ENCODE measurements at places on chromosomes 2 and 18.

DNA sequence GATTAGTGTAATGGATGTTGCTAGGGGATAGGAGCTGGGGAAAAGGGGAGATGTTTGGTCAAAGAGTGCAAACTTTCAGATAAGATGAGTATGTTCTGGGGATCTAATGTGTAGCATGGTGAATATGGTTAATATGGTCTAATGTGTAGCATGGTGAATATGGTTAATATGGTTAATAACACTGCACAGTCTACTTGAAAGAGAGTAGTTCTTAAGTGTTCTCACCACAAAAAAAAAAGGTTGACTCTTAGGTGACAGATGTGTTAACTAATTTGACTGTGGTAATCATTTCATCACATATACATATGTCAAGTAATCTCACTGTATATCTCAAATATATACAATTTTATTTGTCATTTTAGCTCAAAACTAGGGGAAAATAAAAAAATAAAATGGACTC, 121.3 kb upstream of the CD226 start:
- no peak for DNase-seq

- DNase-seq: no peak
Observed at GRCh38 chr2:139652385-139652784, 872.2 kb upstream of the NXPH2 start.

DNA sequence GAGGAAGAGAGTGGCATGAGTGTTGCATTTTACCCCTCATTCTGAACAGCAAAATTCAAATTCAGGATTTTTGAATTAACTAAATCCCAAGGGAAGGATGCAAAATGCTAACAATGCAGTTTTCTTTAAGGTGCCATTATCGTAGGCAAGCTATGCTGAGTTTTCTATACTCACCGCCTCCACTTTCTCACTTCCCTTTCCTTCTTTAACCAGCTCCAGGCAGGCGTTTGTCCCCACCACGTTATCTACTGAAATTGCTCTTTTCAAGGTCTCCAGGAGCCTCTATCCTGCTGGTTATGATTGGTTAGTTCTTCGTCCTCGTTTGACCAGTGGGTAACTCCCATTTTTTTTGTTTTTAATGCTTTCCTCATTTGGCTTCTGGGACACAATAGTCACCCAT, 1.8 kb upstream of the CPO start:
- DNase-seq: no peak

DNA sequence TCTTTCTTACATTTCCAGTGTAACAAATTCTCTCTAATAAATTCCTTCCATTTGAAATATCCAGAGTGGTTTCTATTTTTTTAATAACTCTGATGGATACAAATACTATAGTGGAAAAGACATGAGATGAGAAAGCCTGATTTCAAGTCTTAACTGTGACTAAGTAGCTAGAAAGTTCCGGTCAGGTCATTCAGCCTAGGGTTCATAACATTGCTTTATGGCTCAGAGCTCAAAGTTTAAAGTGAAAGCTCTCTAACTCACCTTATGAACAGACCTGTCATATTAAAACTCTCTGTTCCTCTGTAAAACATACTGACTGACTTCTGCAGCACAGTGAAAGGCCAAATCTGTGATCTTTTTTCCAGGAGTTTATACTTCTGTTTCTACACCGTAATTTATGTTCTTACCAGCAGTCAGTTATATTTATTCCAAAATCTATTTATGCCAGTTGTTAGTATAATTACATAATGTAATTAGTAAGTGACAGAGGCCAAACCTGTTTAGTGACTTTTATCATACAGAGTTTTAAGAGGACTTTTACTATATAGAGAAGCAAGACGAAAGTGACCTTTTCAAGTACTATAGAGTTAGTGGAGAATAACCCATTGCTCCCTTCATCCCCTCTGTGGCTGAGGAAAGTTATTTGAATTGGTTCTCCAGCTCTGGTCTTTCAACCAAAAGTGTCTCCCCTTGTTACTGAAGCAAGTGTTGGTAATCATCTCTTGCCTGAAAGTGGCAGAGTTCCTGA, 118.8 kb upstream of the PDE1A start:
- no peak for DNase-seq

- no peak for DNase-seq
Observed at GRCh38 chr2:58731488-58731869, 490.4 kb upstream of the FANCL start.

- no peak for DNase-seq
Observed at GRCh38 chr2:106085181-106085940, 108.7 kb downstream of the UXS1 start.

- no peak for DNase-seq
Observed at GRCh38 chr2:159119652-159120257, 151.3 kb downstream of the TANC1 start.

GRCh38 chr2:184589261-184589660, 9.1 kb upstream of the ZNF804A start:
- DNase-seq: no peak

GRCh38 chr2:218079943-218080913, 11.2 kb downstream of the RUFY4 start:
- DNase-seq: no peak

GRCh38 chr2:25098670-25099486, 57.0 kb downstream of the EFR3B start:
- DNase-seq: no peak

- DNase-seq: no peak
Observed at GRCh38 chr18:23658285-23658684, 4.4 kb downstream of the ANKRD29 start.

DNA sequence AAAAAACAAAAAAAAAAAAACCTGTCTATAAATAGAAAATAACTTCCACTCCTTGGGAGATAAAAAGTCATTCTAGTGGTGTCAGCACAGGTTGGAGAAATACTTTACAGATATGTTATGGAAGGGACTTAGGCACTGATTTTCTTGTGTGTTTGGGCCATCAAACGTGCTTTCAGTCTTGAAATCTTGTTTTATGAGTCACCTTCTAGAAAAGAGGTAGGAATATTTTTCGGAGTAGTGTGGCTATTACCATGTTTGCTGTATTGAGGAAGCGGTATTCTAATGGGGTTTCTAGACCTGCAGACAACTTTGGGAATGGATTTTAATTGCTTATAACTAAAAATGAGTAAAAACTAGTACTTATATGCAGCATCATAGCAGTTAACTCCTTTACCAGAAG, 12.0 kb downstream of the HNMT start:
- no peak for DNase-seq

DNA sequence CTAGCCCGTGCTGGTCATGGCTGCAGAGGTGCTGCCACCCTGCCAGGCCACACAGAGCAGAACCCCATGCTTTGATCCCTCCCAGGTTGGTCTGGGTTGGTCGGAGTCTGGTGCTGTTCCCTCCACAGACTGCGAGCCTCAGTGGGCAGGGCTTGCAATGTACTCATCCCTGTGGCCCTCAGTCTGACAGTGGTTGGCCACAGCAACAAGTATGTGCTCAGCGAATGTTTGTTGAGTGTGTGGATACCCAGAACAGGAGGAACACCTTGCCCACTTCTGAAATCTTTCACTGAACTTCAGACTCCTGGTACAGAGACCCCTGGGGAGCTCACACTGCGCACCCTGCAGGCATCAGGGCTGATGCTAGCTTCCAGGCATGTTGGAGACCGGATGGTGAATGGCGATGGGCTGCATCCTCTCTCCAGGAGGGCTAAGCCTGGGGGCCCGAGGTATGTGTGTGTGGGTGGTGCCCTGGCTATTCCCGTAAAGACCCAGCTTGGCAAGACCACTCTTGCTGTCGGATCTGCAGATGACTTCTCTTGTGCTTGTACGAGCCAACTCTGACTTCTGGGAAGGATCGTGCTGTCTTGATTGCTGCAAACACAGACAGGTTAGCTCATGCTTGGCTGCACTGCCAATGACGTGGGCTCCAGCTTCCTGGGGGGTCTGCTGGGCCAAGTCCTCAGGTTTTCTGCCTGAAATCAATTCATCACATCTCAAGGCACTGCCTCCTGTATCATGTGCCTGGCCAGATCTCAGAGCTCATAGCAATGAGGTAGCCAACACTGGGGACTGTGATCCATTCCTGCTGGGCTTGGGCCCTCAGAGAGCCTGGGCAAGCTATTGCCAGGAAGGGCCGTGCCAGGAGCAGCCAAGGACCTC, 43.7 kb downstream of the RHOB start:
- DNase-seq: no peak

GRCh38 chr2:201263779-201264178, 3.4 kb downstream of the CASP8 start:
- DNase-seq: no peak

GRCh38 chr2:136121204-136121910, 3.4 kb upstream of the CXCR4 start:
- DNase-seq: peak; percentile 54

GRCh38 chr2:22628221-22628620, 756.8 kb upstream of the KLHL29 start:
- DNase-seq: no peak

- no peak for DNase-seq
Observed at GRCh38 chr2:213766465-213766901, 482.2 kb downstream of the SPAG16 start.

GRCh38 chr2:237886685-237887481, 27.5 kb downstream of the RAMP1 start:
- no peak for DNase-seq

GRCh38 chr2:227562581-227562980, 36.1 kb upstream of the SCYGR2 start:
- no peak for DNase-seq

- DNase-seq: no peak
Observed at GRCh38 chr2:207039225-207039624, 99.9 kb downstream of the CPO start.

GRCh38 chr18:60235164-60235563, 137.4 kb downstream of the MC4R start:
- no peak for DNase-seq

GRCh38 chr2:26017464-26018183, 16.3 kb upstream of the RAB10 start:
- no peak for DNase-seq

- DNase-seq: no peak
Observed at GRCh38 chr2:198966269-198966668, 491.5 kb downstream of the SATB2 start.

GRCh38 chr2:207049122-207049521, 109.8 kb downstream of the CPO start:
- no peak for DNase-seq

- no peak for DNase-seq
Observed at GRCh38 chr2:19141234-19142004, 217.0 kb downstream of the OSR1 start.

GRCh38 chr2:37671009-37671815, at the start of gene CDC42EP3:
Gene CDC42EP3 (minus strand): TSS chr2:37671642. CDS start chr2:37646587, 25,055 bp downstream.
- peak; percentile 30 for DNase-seq

DNA sequence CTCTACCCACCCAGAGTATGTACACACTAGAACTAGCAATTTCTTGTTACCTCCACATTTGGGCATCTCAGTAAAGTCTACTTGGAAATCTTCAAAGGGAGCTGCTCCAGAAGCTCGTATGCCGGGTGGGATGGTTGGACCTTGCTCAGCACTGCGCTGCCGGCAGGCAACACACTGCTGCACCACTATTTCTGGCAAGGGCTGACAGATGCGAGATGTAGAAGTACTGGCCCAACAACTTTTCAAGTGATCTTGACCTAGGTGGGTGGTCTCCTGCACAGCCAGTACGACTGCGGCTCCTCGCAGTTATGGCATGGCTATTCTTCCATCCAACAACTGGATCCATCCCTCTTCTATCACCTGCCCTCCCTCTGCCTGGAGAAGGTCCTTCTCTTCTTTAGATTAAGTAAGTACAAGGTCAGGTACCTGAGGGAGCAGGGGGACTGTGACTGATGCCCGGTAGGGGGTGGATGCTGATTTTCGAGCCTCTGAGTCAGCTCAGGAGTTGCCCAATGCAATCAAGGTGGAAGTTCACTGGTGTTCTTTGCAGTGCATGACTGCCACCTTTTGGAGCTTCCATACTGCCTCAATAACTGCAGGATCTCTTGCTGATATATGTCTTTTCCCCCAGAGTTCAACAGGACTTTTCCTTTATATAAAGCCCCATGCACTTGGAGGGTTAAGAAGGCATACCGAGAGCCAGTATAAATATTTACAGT, 100.4 kb upstream of the SLC1A4 start:
- no peak for DNase-seq

- DNase-seq: no peak
Observed at GRCh38 chr2:108271691-108272253, 16.9 kb upstream of the SULT1C2 start.

- no peak for DNase-seq
Observed at GRCh38 chr2:199589306-199589705, 131.6 kb upstream of the SATB2 start.

- no peak for DNase-seq
Observed at GRCh38 chr2:32418778-32419177, 62.0 kb downstream of the BIRC6 start.

- no peak for DNase-seq
Observed at GRCh38 chr2:24509840-24510239, 18.8 kb downstream of the NCOA1 start.

- DNase-seq: no peak
Observed at GRCh38 chr2:69734854-69735544, 6.9 kb upstream of the ANXA4 start.

- DNase-seq: no peak
Observed at GRCh38 chr2:74414881-74415761, 6.3 kb downstream of the C2orf81 start.

- no peak for DNase-seq
Observed at GRCh38 chr18:9806905-9807304, 78.9 kb upstream of the TXNDC2 start.

GRCh38 chr18:80086281-80086680, 22.8 kb upstream of the ADNP2 start:
- no peak for DNase-seq

DNA sequence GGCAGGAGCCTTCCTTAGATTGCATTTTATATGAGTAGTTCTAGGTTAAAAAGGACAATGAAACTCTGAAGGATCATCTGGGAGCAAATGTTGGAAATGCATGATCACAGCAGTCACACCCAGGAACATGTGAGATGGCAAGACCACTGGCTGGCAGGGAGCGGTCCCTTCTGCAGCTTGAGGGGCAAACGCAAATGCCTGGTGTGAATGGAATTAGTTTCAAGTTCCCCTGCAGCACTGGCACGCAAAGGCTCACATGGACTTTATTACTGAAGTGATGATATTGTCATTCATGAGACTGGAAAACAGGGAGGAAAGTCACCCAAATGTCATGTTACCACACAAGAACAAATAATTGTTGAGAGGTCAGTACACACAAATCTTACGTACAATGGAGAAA, 223.3 kb downstream of the FBXO15 start:
- DNase-seq: no peak

DNA sequence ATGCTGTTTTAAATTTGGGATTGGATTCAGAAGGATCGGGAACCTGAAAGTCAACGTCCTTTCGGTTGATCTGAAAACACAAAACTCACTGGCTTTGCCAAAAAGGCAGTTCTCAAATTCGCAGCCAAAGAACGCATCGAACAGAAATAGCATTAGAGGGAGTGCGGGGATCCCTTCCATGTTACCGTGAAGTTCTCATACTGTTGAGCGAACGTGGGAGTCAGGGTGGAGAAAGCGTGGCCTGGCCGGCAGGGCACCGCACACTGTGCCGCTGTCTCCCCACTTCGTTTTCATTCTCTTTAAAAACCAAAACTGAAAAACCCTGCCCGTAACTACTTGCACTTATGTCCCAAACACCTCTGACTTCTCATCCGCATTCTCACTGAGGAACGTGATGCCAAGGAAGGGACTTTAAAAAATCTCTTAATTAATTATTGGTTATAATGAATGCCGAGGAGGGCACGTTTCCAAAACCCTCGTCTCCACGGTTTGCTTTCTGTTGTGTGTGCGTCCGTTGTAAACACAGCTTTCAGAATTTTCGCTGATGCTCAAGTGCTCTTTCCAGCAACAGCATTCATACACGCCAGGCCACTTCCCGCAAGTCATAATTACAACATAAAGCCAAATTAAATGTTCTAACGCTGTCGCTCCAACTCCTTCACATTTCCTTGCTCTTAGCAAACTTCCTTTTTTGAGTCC, 60.9 kb upstream of the TWIST2 start:
- no peak for DNase-seq

Measured in amygdala (tissue), 56 donors.